Activated T-helper 1 cell treated with Interleukin-2 at 50 U/mL for 16 hours (primary cell): ENCODE measurements at places on chromosomes 7 and 10.

GRCh38 chr10:106189292-106189691 lies 975.2 kb downstream of the SORCS1 start:
- DNase-seq, result no peak

DNA sequence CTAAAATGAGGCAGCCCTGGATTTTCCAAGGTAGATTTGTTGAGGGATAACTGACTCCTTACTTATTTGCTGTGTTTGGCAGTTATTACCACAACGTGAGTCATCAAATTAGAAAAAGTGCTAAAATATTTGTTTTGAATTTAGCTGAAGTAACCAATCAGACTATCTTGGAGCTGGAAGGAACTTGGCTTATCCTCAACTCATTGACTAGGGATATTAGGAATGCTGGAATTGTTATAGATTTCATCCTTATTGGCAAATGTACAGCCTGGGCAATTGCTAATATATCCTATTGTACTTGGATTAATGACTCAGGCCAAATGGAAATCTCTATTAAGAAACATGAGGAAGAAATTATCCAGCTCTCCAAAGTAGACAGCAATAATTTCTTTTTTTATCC lies 1189.0 kb upstream of the LRRN3 start:
- DNase-seq, result no peak

DNA sequence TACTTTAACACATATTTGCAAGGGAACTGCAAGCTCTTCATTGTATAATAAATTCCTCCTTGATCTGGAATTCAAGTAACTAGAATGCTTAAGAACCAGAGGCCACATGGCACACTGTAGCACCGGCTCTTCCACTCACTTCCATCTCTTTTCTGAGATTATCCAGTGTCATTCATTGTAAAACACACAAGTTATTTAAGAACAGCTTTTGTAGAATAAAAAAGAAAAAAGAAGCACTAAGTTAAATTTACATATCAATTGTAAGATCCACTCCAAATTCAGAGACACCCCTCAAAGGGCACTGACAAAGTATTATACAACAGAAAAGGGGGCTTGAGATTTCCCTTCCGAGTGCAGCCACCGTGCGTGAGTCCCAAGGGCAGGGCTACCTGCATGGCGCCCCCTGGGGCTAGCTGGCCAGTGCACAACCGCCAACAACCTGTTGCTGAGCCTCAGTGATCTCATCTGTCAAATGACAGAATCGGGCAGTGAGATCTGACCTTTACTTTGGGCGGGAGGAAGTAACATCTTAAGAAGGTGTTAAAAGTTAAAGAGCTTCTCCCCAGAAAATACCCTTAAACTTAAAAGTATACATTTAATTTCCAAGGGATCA lies 12.5 kb downstream of the GLI3 start:
- no peak for DNase-seq

GRCh38 chr10:15754937-15755336 lies 35.2 kb upstream of the ITGA8 start:
- no peak for DNase-seq

DNA sequence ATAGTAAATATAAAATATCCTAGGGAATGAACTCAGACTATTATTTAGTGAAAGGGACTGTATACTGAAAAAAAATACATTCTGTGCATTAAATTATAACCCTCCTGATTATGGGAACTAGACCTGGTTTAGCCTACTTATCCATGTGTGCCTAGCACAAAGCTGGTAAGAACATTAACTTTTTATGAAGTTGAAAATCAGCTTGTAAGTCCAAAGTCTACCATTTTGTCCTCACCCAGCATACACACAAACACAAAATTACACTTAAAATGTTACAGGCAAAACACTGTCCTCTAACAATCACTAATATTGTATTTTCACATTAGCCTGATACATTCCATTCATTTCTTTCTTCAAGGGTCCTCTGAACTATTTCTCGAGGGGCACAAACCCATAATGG lies 19.9 kb upstream of the NEBL start:
- no peak for DNase-seq

DNA sequence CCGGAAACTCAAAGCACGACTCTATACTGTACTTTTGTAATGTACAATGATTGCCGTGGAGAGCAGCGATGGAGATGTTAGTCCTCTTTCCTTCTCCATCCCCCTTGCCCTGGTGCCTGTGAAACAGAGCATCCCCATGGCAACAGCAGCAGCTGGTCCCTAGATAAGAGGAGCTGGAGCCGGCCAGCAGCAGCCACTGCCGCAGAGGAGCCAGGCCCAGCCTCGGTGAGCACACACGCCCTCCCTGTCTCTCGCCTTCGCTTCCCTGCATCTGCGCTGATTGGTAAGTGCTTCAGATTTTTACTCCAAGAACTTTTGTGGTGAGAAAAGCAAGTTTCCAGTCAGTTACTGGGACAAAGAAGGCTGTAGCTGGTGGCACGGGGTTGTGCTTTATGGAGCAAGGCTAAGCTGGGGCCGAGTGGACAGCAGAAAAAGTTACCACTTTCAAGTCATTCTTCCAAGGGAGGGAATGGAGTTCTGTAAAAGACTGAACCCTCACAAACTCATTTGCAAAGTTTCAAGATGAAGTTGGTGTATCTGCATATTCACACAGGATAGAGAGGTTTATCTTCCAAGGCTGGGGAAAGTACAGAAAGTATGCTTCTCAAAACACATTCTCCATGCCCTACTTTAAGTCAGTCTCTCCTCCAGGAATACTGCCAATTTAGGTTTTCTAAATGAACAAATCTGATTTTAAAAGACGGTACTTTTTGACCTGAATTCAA lies at the start of gene PPP1R17:
PPP1R17 (plus strand) TSS at position 192 of the 725 bp plus-strand sequence. CDS start 5,227 bp downstream, outside the sequence.
- DNase-seq, result no peak

GRCh38 chr10:70804421-70804808 lies 11.3 kb upstream of the SGPL1 start:
- no peak for DNase-seq

GRCh38 chr7:32892521-32893206 lies 1.1 kb upstream of the KBTBD2 start:
- peak; percentile 21 for DNase-seq

GRCh38 chr7:50915621-50916020 lies 132.9 kb upstream of the GRB10 start:
- no peak for DNase-seq

- no peak for DNase-seq
These were observed 24.5 kb downstream of the FRMD4A start for GRCh38 chr10:14306190-14306589.

GRCh38 chr10:76937181-76937600 lies 700.4 kb downstream of the KCNMA1 start:
- no peak for DNase-seq

DNA sequence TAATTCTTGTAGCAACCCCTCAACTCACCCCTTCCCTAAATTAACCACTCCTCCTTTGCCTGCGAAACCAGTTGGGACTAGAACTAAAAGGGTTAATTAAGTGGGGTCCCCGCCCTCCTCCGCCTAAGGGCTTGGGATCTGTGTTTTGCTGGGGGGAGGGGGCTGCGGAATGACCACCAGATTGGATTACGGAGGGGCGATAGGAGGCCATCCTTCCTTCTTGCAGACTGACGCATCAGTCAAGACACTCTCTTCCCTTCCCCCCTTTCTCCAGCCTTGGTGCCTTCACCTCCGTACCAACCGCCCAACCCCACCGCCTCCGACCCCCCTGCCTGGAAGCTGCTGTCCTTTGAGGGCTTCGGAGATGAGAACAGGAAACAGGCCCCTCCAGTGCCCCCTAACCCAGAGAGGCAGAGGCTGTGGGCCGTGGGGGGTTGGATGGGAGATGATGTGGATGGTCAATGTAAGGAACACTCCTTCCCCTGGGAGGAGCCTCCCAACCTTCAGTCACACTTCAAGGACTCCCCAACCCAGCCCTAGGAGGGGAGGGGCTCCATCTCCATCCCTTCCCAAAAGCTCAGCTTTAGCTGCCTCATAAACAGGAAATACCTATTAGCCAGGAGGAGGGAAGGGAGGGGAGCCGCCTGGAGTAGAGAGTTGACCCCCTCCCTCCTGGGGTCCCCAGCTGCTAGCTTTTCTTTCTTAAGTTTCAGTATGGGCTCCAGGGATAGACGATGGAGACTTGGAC lies 997 bp upstream of the LDB1 start:
- DNase-seq, result no peak

DNA sequence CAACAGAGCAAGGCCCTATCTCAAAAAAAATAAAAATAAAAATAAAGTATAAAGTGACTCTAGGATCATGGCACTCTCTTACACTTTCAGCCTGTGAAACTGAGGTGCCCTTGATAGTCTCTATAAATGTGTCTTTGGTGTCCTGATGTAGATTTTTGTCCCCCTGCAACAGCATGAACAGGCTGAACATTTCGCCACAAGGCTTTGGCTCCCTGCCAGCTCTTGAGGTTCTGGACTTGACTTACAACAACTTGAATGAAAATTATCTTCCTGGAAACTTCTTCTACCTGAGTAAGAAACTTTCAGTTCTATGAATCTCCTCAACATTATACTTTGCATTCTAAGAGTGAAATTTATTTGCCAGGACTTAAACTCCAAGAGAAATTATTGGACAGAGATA lies 48.1 kb upstream of the BMS1 start:
- no peak for DNase-seq

GRCh38 chr10:101572126-101572525 lies 15.9 kb downstream of the POLL start:
- DNase-seq, result no peak

GRCh38 chr7:128032605-128033235 lies 1.5 kb upstream of the LRRC4 start:
- no peak for DNase-seq

GRCh38 chr10:13354783-13355182 lies 6.7 kb upstream of the SEPHS1 start:
- no peak for DNase-seq

DNA sequence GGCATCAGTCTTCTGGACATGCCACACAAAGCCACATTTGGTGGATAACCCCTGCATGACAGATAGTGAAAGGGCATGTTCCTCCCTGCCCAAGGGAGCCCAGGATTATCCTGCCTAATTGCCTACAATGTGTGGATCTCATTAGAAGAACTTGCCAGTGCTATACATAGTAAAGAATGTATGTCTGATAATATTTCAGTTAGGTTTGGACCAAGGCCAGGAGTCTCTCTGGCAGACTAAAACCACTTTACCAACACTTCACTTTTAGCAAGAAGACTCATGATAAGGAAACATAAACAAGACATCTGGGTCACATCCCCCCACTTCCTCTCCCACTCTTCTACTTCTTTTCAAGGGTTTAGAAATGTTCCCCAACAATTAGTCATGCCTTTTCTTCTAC lies 196.7 kb downstream of the MTERF1 start:
- no peak for DNase-seq

- no peak for DNase-seq
These were observed 311.9 kb downstream of the GRM8 start for GRCh38 chr7:126940723-126941307.

DNA sequence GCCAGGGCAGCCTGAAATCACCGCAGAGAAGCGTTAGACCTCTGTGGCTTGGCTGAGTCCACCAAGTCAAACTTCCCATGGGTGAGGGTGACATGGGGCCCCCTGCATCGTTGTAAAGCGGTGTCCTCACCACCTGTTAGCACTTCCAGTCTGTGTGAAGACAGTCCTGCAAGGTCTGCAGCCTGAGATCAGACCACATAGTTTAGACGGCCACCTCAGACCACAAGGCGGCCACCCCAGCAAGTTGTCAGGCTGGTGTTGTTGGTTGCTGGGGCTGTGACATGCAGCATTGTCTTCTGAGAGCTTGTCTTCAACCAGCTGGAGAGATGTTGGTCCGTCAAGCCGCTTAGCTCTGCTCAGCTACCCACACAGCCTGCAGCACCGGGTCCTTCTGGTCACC lies 44.1 kb upstream of the TARP start:
- no peak for DNase-seq

- DNase-seq, result no peak
These were observed 6.3 kb upstream of the LIPF start for GRCh38 chr10:88657901-88658300.

- no peak for DNase-seq
These were observed 1.8 kb downstream of the DDIT4 start for GRCh38 chr10:72275351-72276012.

- DNase-seq, result no peak
These were observed 168.3 kb downstream of the CHRM2 start for GRCh38 chr7:137036768-137037167.

DNA sequence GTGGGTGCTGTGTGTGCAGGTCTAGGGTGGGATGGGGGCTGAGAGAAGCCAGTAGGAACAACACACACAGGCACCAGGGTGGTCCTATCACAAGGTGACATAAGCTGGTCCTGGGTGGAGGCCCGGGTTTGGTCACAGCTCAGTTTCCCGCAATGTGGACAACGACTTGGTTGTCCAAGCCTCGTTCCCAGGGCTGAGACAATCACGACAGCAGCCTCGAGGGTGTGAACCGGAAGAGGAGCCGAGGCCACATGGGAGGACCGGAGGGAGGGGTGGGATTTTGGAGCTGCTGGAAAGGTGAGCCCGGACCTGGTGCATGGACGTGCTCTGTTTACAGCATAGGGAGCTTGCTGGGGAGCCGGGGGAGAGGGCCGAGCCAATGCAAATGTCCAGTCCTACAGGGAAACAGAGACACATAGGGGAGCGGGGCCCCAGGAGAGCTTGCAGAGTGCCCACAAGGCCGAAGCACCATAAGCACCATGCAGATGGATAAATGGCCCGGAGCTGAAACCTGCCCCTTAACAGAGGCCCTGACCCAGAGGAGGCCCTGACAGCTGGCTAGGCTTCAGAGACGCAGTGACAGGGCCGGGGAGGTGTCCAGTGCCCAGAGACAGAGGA lies 92.8 kb downstream of the PRKAG2 start:
- no peak for DNase-seq

- DNase-seq, result no peak
These were observed 166.2 kb downstream of the EXOC4 start for GRCh38 chr7:133419041-133419440.

DNA sequence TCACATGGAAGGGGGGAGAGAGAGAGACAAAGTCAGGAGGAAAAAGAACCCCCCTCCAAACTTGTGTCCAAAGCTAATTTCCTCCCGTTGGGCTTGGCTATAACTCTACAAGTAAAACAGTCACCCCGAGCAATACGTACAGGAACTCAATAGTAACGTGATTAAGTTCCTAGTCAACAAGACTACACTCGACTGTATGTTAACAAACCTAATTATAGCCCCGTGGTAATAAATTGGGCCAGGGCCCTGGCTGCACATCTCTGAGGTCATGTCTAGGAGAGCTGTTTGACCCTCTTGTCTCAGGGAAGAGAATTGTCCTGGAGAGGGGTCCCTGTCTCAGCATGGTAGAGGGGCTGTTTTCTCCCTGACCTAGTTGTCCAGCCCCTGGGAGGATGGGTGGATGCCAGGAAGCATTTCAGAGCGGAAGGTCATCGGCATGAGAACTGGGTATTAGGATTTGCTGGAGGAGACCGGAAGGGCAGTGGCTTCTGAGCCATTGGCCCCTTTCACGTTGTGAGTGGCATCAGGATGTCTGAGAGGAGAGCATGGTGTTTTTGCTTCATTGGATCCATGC lies 60.2 kb upstream of the COMTD1 start:
- DNase-seq, result no peak
